ENCODE measurements at places on chromosomes 1 and 21.

GRCh38 chr1:171379846-171380245 is 65.9 kb downstream of the FMO4 start:
- DNase-seq = no peak

- no peak for DNase-seq
Measured at GRCh38 chr21:33684923-33685560, 42.7 kb downstream of the ITSN1 start.

DNA sequence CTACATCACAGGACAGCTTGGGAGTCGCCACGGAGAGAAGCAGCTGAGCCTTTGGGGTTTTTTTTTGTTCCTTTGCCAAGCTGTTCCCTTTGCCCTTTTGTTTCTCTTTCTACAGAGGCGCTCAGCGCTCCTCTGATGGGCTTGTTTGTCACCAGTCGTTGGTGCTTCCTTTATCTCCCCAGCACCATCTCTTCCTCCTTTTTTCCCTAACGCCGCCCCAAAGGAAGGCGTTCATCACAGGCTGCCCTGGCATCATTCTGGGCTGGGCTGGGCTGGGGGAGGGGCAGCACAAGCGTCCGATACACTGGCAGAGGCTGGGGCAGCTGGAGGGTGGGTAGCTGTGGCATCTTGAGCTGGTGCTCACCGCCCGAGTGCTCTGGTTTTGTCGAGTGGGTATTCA is 10.5 kb downstream of the IGSF21 start:
- no peak for DNase-seq

GRCh38 chr1:39507230-39507928 is 15.9 kb downstream of the BMP8A start:
- DNase-seq = no peak

- no peak for DNase-seq
Measured at GRCh38 chr21:33898586-33898985, 17.0 kb downstream of the ATP5PO start.

- DNase-seq = peak; percentile 84
Measured at GRCh38 chr1:46477153-46477929, 12.3 kb upstream of the DMBX1 start.

DNA sequence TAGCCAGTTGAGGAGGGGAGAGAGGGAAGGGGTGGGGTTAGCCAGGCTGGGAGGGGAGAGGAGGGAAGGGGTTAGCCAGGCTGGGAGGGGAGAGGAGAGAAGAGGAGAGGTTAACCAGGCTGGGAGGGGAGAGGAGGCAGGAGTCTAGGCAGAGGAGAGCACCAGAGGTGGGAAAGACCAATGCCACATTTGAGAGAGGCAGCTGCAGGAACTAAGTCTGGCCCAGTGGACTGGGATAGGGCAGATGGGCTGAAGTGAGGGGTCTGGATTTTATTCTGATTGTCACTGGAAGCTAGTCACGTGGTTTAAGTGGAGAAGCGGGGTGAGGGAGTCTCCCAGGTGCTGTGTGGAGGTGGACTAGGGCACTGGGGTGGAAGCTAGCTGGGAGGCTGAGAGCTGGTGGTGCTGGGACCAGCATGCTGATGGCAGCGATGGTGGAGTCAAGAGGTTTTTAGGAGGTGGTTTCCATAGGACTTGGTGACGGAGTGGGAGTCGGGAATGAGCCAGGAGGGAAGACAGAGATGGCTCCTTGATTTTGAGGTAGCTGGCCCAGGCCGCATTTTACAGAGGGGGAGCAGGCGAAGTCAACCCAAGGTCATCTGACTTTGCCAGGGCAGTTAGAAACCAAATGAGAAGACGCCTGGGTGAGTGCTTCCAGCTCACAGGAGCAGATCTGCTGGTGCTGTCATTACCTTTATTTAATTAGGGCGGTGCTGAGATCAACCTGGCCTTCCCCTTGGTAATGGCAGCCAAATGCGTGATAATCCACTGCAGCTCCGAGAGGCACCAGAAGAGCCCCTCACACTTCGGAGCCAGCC is 42.8 kb downstream of the DISP3 start:
- no peak for DNase-seq

- no peak for DNase-seq
Measured at GRCh38 chr21:27590271-27590670, 623.4 kb upstream of the ADAMTS5 start.

- no peak for DNase-seq
Measured at GRCh38 chr1:81192647-81193642, 607.8 kb upstream of the ADGRL2 start.

DNA sequence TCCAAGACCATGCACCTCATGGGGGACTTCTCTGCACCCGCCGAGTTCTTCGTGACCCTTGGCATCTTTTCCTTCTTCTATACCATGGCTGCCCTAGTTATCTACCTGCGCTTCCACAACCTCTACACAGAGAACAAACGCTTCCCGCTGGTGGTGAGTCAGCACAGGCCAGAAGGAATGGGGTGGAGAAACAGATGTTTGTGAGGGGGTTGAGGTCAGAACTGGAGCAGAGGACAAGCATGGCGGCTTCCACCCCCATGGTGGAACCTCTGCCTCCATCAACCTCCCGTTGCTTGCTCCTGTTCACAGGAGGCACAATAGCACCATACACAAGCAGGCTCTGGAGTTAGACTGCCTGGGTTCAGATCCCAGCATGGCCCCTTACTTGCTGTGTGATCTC is 6.9 kb upstream of the ATXN7L2 start:
- peak; percentile 12 for DNase-seq

- DNase-seq = no peak
Measured at GRCh38 chr1:91511386-91511785, 10.7 kb downstream of the CDC7 start.

GRCh38 chr1:184390889-184391288 is 4.1 kb downstream of the C1orf21 start:
- no peak for DNase-seq
